Fibroblast of the conjunctiva (primary cell): ENCODE measurements at places on chromosomes 4 and X.
A peak's percentile ranks its signal among the peaks of the same experiment; 100 is the strongest.

- no peak for DNase-seq
Observed at GRCh38 chr4:112775801-112776200, 138.9 kb downstream of the LARP7 start.

DNA sequence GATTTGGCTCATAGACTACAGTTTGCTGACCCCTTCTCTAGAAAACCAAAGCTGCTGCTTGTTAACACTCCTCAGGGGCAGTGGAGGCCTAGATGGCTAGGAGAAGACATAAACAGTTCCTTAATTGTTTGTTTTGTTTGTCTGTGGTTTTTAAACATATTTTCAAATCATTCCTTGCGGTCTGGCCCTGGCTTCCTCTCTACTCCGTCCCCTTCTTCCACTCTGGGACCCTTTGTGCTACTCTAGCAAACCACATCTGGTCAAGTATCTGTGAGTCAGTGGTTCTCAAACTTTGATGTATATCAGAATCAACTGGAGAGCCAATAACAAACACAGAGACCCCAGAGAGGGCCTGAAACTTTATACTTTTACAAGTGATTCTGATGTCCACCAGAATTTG is 36.1 kb downstream of the FRMPD4 start:
- no peak for DNase-seq

DNA sequence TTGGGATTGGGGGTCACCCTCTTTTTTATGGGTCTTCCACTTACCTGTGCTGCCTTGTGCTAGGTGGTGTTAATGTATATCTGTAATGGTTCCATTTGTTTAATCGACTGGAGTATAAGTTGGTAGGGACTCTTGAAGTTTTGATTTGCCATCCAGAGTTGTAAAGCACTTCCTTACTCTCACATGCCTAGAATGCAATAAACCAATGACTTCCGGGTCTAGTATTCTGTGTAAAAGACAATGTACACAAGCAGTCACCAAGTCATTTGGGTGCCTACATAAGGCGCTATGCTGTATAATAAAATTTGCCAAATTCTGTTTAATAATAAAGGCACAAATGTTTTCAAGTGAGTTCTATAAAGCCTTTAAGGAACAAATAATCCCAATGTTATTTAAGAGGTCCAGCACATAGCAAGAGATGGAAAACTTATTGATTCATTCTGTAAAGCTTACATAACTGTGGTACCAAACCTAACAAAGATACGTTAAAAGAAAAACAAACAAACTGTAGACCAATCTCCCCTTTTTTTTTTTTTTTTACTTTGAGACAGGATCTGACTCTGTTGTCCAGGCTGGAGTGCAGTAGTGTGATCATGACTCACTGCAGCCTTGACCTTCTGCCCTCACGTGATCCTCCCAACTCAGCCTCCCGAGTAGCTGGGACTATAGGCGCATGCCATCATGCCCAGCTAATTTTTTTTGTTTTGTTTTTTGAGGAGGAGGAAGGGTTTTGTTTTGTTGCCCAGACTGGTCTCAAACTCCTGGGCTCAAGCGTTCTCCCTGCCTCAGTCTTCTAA is 41.5 kb upstream of the HPRT1 start:
- no peak for DNase-seq

- DNase-seq, result no peak
Observed at GRCh38 chr4:91485415-91485814, 818.4 kb upstream of the GRID2 start.

- DNase-seq, result no peak
Observed at GRCh38 chrX:11781133-11781532, 23.1 kb downstream of the MSL3 start.

DNA sequence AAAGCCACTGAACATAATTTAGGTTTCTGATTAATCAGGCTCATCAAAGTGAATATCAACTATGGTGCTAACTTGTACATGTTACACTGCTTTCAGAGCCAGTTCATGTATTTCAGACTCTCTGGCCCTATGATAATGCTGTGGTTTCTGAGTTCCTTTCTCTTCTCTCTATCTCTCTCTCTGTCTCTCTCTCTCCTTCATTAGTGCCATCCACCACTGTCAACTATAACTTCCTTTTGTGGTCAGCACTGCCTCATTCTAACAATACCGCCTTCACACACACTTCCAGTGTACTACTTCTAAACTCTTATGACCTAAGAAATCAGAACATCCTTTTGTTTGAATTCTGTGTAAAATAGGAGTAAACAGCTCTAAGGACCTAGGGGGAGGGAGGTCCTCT is 907.1 kb downstream of the RPA4 start:
- no peak for DNase-seq

DNA sequence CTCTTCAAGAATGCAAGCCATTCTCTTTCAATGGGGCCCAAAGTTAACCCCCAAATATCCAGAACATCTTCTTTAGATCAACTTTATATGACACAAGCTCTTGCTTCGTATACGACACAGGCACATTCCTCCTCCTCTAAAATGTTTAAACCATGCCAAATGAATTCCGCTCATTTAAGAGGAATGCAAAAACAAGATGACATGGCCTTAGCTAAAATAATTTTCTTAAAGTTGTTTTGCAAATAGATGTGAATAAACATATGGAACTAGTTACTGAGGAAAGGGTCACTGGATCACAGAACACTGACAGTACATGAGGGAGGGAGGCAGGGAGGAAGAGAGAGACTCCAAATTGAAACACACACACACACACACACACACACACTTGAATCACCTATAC is 97.4 kb downstream of the RASL11B start:
- peak; percentile 85 for DNase-seq

DNA sequence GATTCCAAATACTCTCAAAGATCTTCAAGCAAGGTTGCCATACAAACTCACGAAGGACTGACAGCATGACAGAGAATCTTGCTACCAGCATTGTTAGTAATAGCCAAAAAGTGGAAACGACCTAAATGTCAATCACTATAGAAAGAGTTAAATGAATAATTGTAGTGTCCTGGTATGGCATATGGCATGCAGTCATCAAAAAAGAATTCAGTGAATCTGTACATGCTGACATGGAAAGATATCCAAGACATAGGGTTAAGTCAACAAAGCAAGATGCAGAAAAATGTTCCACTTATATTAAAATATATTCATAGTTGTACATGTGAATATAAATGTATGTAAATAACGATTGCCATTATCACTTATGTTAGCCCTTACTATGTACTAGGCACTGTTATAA is 37.6 kb downstream of the SRPX2 start:
- no peak for DNase-seq
